ENCODE measurements at places on chromosomes 5 and 9.
A peak's percentile ranks its signal among the peaks of the same experiment; 100 is the strongest.

- no peak for DNase-seq
Observed at GRCh38 chr5:139635606-139636206, 12.4 kb upstream of the CXXC5 start.

DNA sequence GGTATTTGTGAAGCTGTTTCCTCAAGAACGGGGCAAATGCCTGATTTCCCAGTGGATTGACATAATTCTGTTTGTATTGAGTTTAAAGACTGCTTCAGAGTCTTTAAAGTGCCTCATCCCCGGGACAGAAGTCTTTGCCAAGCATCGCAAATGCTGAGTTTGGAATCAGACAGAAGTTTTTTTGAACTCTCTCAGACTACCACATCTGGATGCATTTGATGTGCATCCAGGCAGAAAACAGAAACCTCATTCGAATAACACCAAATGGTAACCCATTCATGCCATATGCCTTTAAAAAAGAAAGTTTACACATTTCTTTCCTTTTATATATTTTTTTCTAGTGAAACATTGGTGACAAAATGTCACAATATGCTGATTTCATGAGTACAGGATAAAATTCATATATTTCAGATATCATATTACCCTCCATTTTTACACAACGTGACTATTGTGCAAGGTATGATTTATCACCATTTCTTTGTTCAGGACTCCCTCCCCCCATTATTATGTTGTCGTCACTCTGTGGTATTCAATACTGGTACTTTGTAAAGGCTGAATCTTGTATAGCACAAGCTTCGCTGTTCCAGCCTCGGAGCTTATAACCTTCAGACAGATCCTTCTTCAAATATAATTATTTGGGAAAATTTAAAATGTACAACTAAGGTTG is 91.1 kb downstream of the ZNF608 start:
- no peak for DNase-seq

- no peak for DNase-seq
Observed at GRCh38 chr5:89279391-89280036, 396.5 kb upstream of the MEF2C start.

DNA sequence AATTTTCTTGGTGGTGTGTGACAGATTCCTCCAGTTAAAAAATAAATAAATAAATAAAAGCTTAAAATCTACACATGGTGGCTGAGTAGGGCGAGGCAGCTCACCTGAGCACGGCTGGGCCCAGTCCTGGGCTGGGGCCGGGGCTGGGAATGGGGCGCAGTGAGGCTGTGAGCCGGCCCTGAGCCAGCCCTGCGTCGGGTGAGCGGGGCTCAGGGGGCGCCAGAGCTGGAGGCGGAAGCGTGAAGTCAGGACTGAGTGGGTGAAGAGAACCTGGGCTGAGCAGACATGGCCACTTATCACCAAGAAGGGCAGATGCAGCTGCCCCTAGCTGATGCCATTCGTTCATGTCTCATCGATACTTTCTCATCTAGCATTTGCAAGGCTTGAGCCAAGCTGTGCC is 22.8 kb upstream of the DTWD2 start:
- DNase-seq = no peak

DNA sequence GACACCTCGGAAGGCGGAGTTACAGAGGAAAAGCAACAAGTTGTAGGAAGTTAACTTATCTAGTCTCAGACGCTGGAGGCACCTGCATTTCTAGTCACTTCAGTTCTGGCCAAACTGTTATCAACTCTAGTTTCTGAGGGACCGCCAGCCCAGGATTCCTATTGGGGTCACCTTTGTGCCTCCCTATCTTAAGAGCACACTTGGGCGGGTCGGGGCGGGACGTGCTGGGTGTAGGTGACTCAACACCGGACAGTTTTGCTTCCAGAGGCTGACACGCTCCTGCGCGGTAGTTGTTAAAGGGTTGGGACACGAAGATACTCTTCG is 679 bp upstream of the KDM4C start:
- DNase-seq = peak; percentile 46

GRCh38 chr9:115629879-115630840 is 512.2 kb upstream of the TNC start:
- DNase-seq = no peak

GRCh38 chr5:36552651-36553393 is 53.6 kb upstream of the SLC1A3 start:
- DNase-seq = no peak

DNA sequence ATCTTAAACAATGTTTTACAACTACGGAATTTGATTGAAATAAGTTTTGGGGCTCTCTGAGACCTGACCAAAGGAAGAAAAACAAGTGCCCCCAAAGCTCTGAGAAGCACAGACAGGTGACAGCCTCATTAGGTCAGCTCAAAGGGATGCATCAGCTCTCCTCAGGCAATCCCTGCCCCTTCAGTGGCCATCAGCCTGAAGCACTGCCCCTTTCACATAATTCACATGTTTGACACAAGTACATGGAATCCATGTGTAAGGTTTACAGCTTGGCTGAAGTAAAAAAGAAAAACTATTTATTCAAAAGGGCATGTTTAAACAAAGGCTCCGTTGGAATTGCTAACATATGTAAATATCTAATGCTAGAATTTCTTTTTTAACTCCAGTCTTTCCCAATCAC is 56.3 kb downstream of the TSSK1B start:
- DNase-seq = no peak

DNA sequence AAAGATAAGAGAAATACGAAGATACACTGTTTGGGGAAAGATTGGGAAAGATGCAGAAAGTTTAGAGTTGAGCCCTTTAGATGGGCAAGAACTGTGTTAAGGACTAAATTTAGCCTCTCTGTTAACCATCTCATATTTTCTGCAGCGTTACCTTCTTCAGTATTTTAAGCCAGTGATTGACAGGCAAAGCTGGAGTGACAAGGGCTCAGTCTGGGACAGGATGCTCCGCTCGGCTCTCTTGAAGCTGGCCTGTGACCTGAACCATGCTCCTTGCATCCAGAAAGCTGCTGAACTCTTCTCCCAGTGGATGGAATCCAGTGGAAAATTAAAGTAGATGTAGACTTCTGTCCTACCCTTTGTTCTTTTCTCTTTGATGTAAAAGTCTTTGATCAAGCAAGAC is 26.4 kb upstream of the LNPEP start:
- DNase-seq = no peak

DNA sequence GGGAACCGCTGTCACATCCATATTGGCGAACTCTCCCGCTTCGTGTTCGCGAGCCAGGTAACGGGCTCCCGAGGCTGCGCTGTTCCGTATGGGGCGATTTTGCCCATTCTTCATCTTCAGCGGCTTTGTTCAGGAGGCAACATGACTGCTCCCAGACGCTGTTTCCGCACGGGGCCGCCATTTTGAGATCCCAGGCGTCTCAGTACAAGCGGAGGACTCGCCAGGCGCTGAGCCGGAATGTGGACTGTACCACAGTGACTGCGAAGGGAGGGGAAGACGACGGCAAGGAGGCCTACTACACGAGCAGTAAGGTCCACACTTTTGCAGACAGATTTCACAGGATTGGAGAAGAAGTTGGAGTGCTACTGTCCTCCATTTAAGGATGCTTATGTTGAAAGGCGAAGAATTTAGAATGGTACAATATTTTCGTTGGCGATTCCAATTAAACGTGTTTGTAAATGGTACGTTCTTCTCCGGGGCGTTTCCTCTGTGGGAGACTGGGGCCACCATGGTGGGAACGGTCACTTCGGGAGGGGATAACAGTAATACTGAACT is 41.6 kb upstream of the ZNF300 start:
- DNase-seq = no peak

DNA sequence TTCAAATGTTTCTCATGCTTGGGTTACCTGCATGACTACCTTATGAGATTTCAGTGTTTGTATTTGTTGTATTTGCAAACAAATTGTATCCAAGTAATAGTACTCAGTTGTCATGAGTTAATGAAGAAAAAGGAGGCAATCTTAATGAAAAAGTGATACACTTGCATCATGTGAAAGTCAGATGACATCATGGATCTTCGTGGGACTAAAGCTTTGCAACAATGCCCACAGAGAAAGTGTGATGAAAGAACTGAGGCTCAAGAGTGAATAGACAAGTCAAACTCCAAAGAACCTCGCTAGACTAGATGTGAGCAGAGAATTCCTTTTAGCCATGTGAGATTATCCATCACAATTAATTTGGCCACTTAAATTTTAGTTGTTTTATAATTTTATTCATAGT is 75.4 kb upstream of the ADRB2 start:
- DNase-seq = no peak

DNA sequence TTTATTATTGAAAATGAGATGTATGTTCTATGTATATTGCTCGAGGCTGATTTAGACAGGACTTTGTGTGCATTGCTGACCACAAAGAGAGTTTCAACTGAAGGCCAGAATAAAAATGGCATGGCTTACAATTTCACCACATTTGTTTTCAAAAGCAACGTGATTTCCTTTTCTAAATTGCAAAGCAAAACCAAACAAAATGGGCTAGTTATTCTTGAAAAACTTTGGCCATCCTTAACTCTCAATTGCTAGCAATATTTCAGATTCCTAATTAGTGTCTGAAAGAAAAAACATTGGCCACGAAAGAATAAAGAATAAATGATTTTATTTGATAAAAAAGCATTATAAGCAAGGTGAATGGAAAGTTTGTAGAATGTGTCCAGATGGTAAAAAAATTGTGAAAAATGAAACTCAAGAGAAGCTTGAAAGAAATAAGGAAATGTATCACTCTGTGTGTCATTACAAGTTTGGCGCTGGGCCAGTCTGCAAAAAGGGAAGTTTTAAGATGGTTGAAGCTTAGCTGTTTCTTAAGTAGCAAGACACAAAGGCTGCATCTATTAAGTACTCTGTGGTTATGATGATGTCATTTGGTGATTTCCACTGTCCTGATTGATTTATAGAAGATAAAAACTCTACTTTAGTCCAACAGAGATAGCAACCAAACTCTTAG is 89.2 kb upstream of the PRLR start:
- peak; percentile 22 for DNase-seq

DNA sequence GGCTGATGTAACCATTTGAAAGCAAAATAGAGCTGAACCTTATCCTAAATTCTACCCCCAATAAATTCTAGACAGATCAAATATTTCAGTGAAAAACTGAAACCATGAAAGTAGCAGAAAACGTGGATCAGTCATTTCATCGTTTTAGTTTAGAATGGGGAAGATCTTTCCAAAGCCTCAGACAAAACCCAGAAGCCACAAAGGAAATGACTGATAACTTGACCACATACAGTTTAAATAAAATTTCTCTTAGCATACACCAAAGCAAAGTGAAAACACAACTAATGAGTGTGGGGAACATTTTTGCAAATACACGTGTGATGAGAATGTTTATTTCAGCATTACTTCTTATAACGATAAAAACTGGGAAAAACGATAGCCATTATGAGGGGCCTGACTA is 284.8 kb downstream of the ADGRV1 start:
- DNase-seq = no peak

GRCh38 chr5:54825005-54825404 is 160.4 kb downstream of the ESM1 start:
- DNase-seq = no peak

GRCh38 chr5:153896117-153896516 is 142.6 kb downstream of the FAM114A2 start:
- no peak for DNase-seq

- no peak for DNase-seq
Observed at GRCh38 chr5:103919506-103919905, 356.9 kb upstream of the NUDT12 start.

- no peak for DNase-seq
Observed at GRCh38 chr5:143166090-143166489, 237.4 kb downstream of the NR3C1 start.

DNA sequence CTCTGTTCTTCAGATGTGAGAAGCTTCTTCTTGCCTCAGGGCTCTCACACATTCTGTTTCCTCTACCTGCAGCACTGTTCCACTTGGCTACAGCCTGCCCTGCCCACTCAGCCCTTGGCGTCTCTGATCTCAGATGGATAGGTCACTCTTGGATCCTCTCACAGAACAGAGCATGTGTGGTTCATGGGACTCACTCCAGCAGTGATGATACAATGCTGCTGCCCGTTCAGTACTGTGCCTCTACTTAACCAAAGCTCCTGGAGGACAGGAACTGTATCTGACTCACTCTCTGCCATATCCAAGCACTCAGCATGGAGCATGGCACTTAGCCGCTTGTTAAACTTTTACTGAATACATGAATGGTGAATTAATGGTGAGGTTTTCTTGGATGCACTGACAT is 3.4 kb upstream of the SPINK4 start:
- DNase-seq = no peak

DNA sequence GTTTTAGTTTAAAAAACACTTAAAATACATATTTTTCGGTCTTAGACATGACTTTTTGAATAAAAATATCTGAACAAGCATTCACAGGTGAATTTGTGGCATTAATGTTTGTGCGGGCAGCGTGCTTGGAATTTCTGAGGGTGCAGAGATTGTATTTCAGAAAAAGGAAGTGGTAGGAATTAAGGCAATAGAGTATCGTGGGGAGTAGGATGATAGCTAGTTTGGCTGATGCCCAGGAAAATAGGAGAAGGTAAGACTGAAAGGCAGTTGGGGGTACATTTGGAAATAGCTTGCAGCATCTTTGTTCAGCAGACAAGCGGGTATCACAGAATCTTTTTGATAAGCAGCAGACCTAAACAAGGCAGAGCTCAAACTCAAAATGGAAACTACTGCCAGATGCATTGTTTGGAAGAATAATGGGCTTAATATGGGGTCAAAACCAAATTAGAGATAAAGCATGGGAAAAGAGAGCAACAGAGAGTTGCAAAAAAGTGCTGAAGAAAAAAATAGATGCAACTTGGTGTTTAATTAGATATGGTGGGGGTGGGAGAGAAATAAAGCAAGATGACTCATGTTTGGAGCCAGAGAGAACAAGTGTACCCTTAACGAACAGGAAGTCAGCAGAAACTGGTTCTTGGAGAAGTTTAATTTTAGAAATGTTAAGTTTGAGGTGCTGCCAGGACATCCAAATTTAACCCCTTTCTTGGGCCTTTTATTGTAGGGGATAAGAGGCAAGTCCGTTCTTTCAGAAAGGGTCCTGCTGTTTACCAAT is 85.7 kb upstream of the ARRDC3 start:
- DNase-seq = no peak

- DNase-seq = no peak
Observed at GRCh38 chr5:108765647-108766046, 17.9 kb downstream of the FER start.

GRCh38 chr5:103293099-103293498 is 34.5 kb downstream of the MACIR start:
- DNase-seq = no peak

DNA sequence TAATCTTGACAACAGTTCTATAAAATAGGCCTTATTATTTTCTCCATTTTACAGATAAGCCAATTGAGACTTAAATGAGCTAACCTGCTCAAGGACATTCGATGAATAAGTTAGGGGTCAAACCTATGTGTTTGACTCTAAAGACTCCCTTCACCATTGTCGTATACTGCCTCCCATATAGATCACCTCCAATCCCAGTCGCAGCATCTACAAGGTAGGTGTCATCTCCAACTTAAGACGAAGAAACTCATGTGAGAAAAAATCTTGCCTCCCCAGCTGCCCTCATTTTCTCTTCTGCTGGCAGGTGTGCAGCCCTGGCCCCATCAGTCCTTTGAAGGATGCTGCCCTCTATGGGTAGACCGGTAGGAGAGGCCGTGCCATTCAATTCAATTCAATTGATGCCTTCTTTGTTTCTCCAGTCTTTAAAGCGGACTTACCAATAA is 75.2 kb upstream of the SMARCA2 start:
- DNase-seq = no peak

Measured in stimulated activated CD8-positive, alpha-beta memory T cell treated with anti-CD3 and anti-CD28 coated beads, Interleukin-7, amount 100 ng/mL, for 24 hours (primary cell).